Activated CD4-positive, alpha-beta memory T cell treated with anti-CD3 and anti-CD28 coated beads, Interleukin-2, amount 10 ng/mL, durations not matched to agents 7 days and 5 days (primary cell): ENCODE measurements at places on chromosomes 2 and 18. TPM values are rescaled to one million over a fixed set of nuclear protein-coding genes. Genes with fewer than 3 reads are reported as not detected.

The IL37 gene
- 0.33 TPM for total RNA-seq

The STK11IP gene
- 31.5 TPM for total RNA-seq

The PJVK gene
- total RNA-seq: 1.1 TPM

The TET3 gene
- 10.1 TPM for total RNA-seq

The RPL31 gene
- 1,356 TPM for total RNA-seq

The SLC39A10 gene
- total RNA-seq: 43.2 TPM

The B3GNT2 gene
- total RNA-seq: 29.1 TPM

The KCNE4 gene
- total RNA-seq: not detected
